ENCODE measurements at places on chromosomes 1 and 21. TPM values are rescaled to one million over a fixed set of nuclear protein-coding genes. Genes with fewer than 3 reads are reported as not detected.

DNA sequence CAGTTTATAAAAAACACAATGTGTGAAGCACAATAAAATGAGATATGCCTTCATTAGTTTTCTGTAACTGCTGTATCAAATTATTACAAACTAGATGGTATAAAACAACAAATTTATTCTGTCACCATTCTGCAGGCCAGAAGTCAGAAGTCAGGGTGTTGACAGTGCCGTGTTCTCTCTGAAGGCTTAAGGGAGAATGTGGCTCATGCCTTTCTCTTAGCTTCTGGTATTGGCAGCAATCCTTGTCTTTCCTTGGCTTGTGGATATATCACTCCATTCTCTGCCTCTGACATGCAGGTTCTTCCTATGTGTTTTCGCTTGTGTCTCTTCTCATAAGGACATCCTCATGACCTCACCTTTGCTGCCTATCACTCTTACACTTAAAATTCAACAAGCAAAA, 10.1 kb downstream of the NEK7 start:
- DNase-seq, result no peak

GRCh38 chr1:117171900-117172511, 38.7 kb downstream of the VTCN1 start:
- peak; percentile 16 for DNase-seq

GRCh38 chr21:16137106-16137505, 407.3 kb downstream of the USP25 start:
- DNase-seq, result no peak

DNA sequence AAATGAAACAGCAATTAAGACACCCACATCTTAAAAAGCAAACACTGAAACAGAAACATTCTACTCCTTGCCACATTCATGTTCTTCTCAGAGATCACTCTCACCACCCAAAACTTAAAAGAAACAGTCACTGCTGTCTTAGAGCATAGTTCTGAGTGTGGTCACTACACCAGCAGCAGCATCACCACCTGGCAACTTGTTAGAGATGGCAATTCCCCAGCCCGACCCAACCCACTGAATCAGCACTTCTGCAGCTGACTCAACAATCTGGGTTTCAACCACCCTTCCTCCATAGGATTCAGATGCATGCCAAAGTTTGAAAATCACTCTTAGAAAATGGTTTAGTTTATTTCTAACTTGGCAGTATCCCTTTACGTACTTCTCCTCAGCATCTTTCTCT, 126.1 kb downstream of the CDC42BPA start:
- peak; percentile 97 for DNase-seq

GRCh38 chr1:38872401-38873026, 634 bp downstream of the MYCBP start:
- peak; percentile 70 for DNase-seq

Gene HHIPL2
- 0.71 TPM for polyA plus RNA-seq
